T-helper 9 cell (primary cell): ENCODE measurements at places on chromosomes 12 and 14.

GRCh38 chr12:106249411-106250135 is 1.8 kb upstream of the CKAP4 start:
- DNase-seq = no peak

- no peak for DNase-seq
These were observed 153.4 kb downstream of the BRMS1L start for GRCh38 chr14:35979531-35979930.

- DNase-seq = no peak
These were observed 233.6 kb downstream of the MED13L start for GRCh38 chr12:116043659-116044535.

- no peak for DNase-seq
These were observed 113.0 kb upstream of the RAP1B start for GRCh38 chr12:68497702-68498101.

GRCh38 chr12:6229224-6230218 is 29.3 kb downstream of the CD9 start:
- no peak for DNase-seq

GRCh38 chr12:48291511-48291910 is 59.2 kb downstream of the ZNF641 start:
- no peak for DNase-seq

DNA sequence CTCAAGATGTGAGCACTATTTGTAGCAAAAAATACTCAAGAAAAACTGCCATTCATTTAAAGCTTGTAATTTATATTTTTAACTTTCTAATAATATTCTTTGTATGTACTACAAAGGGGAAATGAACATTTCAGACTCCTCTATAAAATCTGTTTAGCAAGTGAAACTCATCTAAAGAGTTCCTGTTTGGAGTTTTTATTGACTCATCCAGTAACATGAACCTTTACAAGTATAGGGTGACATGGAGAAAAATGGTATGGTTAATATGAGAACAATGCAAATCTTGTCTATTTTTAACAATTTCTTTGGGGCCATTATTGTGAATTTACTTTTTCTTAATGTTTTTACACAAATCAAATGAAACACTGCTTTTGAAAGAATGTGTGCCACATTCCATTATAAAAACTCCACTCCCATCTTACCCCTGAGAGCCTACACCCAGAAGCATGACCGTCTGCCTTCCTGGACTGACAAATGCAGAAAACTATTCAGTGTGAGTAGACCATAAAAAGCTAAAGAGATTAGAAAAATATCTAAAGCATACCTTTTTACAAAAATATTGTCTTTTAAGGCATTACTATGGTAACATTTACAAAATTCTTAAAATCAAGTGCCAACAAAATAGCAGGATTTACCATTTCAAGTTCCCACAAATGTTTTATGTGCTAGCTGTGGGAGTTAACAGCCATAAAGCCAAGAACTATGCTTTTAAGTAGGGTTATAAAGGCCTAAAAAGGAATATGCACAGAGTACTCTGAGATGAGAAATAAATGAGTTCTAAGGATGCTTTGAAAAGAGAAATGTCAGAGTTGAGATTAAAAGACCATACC is 144.0 kb downstream of the ADAMTS20 start:
- no peak for DNase-seq

DNA sequence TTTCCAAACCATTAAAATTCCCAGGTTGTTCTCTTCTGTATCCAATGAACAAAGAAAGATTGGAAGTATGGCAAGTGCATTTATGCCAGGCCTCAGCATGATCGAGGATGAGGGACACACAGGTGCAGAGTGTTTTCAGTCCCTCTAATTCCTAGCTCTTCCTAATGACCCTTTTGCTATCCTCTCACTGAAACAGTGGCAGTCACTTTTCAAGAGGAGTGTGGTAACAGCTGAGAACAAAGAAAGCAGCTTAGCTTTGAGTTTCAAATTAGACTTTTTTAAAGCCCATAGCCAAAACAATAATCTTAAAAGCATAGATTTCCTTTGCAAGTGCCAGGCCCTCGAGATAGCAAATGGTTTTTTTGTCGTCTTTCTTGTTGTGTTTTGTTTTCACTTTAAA is 110.8 kb downstream of the KCNH5 start:
- no peak for DNase-seq

DNA sequence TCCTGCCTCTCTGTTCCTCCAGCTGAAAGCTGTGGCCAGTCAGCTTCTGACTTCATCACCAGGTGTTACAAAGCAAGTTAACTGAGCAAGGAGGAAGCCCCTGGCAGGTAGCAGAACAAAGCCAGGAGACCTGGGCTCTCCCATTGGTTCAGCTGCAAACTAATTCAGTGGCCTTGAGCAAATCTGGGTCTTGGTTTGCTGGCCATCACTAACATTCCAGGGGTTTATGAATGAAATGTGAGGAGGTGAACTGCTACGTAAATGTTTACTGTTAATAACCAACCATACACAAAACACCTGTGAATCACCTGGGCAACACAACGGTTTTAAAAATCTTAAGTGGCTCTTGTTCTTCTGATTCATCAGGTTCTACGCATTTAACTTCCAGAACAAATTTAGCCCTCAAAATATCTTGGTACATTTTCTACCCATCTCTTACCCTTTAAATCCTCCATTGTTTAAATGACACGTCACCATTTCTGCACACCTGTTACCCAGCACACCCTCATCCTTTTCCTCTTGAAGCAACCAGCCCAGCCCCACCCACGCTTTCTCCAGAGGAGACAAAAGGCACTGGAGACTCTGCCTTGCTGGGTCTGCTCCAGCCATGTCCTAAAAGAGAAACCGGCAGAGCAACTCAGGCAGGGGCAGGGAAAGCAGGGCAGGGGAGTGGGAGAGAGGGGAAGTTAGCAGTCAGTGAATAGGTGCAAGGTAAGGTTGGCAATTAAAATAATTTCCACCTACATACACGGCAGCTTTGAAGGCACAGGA is 49.3 kb upstream of the TSPAN11 start:
- DNase-seq = no peak

DNA sequence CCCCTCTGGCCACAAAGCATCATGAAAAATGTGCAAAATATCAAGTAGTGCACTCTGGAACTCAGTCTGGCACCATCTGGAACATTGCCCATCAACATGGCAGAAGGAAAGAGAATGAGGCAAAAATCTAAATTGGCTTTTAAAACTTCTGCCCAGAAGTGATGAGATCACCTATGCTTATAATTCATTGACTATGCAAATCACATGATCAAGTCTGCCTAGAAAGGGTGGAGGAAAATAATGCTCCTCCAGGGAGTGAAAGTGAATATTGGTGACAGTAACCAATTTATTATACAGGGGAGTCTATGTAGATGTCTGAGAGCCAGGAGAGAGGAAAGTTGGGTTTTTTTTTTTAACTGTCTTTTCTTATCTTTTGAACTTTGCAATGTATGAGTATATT is 73.3 kb upstream of the HIF1A start:
- no peak for DNase-seq

DNA sequence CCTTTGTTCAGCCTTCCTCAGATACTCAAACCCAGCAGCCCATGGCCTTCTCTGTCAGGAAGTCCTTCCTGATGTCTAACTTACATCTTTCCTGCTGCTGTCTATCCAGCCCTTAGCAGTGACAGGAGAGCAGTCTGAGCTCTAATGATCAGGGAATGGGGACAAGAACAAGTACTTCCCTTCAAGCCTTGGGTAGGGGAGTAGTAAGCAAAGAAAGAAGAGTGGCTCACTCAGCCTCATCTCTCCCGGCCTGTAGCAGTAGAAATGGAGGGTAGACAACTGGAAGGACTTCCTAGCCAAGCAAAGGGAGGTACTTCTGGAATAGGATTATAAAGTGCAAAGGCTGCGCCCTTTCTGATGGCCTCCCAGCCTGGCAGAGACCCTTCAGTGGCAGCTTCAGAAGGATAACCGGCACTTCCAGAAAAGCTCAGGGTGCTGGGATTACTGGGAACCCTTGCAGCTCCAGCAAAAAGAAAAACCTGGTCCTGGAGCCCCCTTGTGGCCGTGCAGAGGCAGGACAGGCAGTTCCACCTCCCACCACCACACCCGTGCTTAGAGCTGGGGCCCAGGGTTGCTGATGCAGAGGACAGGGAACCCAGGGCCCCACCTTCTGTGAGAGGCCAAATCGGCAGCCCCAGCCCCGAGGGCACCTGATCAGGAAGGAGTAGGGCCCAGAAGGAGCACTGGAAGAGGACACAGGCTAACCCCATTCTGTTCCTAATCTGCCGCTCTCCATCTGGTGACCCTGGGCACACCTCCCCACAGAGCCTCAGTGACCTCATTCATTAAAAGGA is 12.4 kb upstream of the SMUG1 start:
- peak; percentile 62 for DNase-seq

- DNase-seq = no peak
These were observed 25.7 kb upstream of the LRP1-AS start for GRCh38 chr12:57173089-57173488.

GRCh38 chr12:25752710-25753309 is 199.7 kb upstream of the LMNTD1 start:
- DNase-seq = no peak

DNA sequence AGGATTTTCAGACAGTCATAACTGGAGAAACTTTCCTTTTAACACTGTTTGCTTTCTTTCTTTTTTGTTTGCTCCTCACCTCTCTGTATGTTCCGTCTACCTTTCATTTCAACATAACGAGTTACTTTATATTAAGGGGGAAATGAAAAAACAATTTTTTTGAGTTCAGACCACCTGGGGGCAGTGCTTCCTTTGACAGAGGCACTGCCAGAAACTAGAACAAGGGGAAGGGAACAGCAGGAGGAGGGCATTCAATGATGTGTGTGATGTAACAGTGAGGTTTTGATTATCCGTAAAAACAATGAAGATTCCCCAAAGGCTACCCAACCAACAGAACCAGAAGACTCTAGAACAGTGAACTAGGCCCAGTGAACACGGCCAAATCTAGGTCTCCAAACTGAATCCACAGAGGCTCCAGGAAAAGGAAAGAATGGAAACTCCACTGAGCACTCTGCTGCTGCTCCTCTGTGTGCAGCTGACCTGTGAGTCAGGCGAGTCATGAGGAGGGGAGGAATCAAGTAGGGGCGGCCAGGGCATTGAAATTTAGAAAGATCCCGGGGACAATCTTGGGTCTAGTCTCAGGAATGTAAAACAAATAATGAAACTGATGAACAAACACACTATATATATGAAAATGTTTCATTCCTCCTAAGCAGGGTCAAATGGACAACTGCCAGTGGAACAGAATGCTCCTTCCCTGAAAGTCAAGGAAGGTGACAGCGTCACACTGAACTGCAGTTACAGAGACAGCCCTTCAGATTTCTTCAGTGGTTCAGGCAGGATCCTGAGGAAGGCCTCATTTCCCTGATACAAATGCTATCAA is 323.5 kb downstream of the DAD1 start:
- no peak for DNase-seq

DNA sequence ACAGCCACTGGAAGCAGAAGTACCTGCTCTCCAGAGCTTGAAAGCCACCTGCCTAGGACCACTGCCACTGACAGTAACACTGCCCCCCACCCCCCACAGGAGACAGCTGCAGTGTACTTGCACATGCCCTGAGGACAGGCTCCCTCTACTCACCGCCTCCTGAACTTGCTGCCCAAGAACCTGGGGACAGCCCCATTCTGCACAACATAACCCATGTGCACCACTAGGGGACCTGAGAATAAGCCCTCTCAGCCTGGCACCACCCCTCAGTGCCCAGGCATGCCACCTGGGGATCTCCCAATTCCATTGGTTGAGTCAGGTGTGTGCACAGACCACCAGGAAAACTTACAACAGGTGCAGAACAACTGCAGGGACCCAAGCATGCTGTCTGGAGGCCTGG is 67.1 kb upstream of the KIF21A start:
- no peak for DNase-seq

- DNase-seq = no peak
These were observed 245.9 kb downstream of the NPAS3 start for GRCh38 chr14:33184587-33184986.

DNA sequence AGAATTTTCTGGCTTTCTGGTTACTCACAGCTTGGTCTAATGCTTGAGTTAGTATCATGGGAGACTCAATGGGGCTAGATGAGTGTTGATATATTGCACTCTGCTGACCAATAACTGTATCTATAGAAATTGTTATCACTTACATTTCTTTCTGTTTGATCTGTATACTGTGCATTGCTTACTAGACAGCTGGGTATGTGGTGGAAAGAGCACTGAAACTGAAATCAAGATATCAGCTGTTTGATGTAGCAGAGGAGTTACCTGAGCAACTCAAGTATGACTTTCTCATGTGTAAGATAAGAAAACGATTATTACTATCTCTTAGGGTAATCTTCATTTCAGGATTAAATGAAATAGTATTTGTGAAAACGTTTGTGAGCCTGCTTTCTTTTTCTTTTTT is 183.0 kb downstream of the SLC15A5 start:
- DNase-seq = no peak

DNA sequence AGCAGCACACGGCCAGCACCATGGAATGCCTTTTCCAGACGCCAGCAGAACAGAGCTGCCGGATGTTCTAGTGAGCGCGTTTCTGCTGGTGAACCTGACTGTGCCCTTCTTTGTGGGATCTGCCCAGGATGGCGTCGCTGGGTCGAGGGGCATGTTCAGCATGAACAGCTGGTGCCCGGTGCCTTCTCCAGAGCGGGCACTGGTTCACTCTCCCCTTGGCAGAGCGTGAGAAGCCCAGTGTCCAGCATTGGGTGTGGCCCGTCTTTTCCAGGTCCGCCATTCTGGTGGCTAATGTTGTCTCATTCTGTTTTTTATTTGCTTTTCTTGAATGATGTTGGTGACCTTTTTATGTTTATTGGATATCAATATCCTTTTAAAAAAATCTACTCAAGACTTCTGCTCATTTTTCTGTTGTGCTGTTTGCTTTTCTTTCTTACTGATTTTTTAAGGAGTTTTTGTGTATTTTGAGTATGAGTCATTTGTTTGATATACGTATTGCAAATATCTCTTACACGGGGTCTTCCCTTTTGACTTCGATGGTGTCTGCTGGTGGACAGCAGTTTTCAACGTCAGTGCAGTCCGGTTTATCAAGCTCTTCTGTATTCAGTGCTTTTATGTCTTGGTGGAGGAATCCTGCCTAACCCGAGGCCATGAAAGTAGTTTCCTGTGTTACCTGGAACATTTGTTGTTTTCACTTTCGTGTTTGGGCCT is 74.3 kb downstream of the ADGRD1 start:
- no peak for DNase-seq

GRCh38 chr14:31936115-31936514 is 141.0 kb upstream of the ARHGAP5 start:
- DNase-seq = no peak

DNA sequence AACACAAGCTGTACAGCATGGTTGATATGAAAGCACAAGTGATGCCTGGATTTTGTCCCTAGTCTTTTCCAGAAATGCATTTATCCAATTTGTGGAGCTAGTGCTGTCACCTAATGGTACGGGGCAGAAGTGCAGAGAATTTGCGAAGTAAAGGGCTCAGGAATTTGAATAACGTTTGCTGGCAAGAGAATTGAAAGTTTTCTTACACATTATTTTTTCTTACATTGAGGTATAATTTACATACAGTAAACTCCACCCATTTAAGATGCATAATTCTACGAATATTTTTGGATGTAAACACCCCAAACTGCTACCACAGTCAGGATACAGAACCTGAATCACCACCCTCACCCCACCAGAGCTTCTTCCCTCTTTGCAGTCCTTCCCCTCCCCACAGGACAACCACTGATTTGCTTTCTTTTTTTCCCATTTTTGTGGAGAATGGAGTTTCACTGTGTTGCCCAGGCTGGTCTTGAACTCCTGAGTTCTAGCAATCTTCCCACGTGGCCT is 3.5 kb downstream of the AICDA start:
- no peak for DNase-seq

GRCh38 chr12:11704089-11704488 is 54.6 kb downstream of the ETV6 start:
- DNase-seq = no peak

GRCh38 chr12:26699237-26699636 is 133.8 kb downstream of the ITPR2 start:
- no peak for DNase-seq
